NCI-H1105 treated with DMSO at 0.1 percent for 48 hours (cell line): ENCODE measurements at places on chromosomes 5 and 9.

- no peak for DNase-seq
These were observed 96.3 kb upstream of the EQTN start for GRCh38 chr9:27393054-27393846.

DNA sequence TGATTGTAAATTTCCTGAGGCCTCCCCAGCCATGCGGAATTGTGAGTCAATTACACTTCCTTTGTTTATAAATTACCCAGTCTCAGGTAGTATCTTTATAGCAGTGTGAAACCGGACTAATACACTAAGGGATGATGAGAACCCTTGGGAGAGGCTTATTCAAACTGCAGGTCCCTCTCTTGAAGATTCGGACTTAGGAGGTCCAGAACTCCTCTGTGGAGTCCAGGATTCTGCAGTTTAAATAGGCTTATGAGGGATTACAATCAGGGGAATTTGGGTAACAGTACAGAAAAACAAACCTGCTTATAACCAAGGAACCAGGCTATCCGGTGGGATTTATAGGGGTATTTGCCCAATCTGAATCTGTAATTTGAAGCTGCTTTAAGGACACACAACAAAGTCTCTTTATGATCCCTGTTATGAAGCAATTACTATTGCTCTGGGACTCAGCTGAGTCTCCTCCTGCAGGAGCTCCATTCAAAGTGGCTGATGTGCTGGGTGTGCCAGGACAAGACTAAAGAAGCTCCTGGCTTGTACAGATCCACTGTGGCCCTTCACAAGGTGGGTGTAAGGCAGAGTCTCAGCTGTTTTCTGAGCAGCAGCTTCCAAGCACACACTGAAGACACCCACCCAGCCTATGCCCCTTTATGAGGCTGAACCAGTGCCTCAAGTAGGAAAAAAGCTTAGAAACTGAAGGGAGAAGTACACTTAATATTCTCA, 41.8 kb upstream of the LHFPL2 start:
- no peak for DNase-seq

GRCh38 chr5:98763001-98763630, 10.3 kb upstream of the RGMB start:
- DNase-seq: no peak

GRCh38 chr9:125681086-125681622, 25.9 kb downstream of the MAPKAP1 start:
- DNase-seq: no peak

DNA sequence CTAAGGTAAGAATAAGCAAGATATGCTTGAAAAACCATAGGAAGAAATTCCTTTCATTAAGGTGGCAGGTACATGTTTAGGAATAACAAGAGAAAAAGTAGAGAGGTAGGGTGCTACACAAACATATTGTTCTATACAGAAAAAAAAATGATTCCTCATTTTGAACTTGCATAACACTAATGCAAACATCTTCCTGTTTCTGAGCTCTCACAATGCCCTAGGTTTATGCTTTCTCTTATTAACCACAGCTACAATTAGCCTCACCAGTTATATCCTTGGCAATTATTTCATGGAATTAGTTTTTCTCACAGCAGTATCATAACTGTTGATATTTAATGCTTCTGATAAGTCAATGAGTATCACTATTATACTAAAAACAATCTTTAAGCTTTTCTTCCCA, 20.7 kb downstream of the CEMIP2 start:
- DNase-seq: no peak
